NCI-H510A treated with DMSO at 0.1 percent for 48 hours (cell line): ENCODE measurements at places on chromosomes 1 and 21.

DNA sequence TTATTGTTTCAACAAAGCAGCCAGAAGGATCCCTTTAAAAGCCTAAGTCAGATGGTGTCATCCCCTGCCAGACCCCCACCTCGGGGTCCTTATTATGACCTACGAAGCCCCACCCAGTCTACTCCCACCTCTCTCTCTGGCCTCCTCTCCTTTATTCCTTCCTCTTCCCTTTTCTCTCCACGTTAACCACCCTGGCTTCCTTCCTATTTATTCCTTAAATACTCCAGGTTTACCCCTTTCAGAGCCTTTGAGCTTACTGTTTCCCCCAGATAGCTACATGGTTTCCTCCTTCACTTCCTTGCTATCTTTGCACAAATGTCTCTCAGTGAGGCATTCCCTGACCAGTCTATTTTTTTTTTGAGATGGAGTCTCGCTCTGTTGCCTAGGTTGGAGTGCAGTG lies 12.0 kb upstream of the SLC9A1 start:
- no peak for DNase-seq

- DNase-seq: no peak
These were observed 24.5 kb downstream of the HTR6 start for GRCh38 chr1:19689085-19689757.

DNA sequence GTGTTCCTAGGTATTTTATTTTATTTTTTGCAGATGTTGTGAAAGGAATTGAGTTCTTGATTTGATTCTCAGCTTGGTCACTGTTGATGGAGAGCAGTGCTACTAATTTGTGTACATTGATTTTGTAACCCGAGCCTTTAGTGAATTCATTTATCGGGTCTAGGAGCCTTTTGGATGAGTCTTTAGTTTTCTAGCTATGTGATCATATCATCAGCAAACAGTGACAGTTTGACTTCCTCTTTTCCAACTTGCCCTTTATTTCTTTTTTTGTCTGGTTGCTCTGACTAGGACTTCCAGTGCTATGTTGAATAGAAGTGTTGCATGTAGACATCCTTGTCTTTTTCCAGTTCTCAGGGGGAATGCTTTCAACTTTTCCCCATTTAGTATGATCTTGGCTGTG lies 138.9 kb downstream of the LHX8 start:
- no peak for DNase-seq

DNA sequence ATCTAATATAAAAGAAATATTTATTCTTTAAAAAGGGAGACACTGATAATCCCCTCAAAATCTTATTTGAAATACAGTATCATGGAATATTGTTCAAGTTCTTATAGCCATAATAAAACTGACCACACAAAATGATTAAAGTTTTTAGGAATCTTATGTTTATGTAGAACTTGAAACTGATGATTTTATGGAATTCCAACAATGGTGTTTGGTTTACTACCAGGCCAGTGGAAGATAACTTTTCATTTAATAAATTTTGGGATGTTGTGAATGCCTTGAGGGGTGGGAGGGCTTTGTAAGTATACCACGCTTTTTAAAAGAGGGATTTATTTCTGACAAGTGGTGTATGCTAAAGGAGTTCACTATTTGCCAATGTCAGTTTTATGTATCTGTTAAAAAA lies 87.7 kb downstream of the RAB3GAP2 start:
- no peak for DNase-seq

DNA sequence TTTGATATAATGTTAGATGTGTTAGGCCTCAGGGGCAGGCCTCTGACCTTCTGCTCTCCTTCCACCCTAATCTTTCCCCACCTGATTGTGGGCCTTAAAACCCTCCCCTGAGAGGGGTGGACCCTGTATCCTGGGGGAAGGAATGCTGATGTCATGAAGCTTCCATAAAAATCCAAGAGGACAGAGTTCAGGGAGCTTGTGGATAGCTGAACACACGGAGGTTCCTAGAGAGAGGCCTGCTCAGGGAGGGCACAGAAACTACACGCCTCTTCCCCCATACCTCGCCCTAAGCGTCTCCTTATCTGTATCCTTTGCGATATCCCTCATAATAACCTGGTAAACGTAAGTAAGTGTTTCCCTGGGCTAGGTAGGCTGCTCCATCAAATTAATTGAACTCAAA lies 4.3 kb downstream of the MFN2 start:
- no peak for DNase-seq
